G401 (cell line): ENCODE measurements at places on chromosomes 7 and 10. TPM values are rescaled to one million over a fixed set of nuclear protein-coding genes. Genes with fewer than 3 reads are reported as not detected.

AGBL3 gene
- 0.25 and 0.27 TPM in 2 replicates for total RNA-seq

DNA sequence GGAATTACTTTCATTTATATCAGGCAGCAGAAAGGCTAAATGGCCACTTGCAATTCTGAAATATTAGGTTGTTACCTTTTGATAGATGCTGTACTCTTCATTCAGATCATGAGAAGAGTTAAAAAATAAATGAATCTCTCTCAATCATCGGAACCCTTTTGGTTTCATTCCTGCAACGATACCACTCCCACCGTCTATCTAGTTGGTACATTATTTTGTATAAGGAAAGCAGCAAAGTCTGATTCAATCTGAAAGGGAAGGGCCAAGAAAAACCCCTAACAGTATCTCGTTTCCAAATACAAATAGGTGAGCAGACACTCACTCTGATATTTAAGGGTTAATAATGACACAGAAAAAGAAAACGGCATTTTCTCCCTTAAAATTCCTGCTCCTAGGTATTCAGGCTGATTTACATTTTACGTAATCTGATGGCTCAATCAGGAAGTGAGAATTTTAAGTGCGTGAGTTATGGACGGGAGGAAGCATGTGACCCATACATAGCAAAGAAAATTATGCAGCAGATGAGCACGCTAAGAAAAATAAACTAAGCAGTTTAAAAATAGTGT lies 209.4 kb upstream of the KLF14 start:
- no peak for DNase-seq

DNA sequence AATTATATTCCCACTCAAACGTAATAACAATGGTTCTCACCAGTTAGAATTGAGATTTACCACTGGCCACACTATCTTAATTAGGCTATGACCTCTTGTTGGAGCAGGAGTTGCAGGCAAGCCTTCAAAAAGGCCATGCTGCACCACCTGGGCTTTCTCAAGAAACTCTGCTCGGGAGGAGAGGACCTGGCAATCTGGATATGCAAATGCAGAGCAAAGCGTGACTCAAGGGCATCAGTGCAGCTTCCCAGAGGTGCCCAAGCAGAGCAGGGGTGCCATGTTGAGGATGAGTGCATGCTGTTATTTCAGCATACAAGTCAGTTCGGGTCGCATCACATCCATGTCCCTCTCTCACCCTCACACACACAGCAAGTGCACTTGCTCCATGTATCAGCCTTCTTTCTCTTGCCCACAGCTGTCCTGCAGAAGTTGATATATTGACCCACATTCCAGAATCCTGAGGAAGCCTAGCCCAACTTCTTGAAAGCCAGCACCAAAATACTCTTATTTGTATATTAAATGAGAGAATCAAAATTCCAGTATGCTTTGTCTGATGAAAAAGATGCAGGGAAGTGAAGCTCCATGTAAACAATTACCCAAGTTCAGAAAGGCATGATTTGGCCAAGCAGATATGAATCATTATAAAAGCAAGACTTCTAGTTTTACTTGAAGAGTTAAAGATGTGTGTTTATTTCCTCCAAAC lies 55.7 kb upstream of the IL6 start:
- DNase-seq: no peak

- peak; percentile 21 for DNase-seq
Observed at GRCh38 chr10:111856631-111857030, 326.9 kb downstream of the GPAM start.

- no peak for DNase-seq
Observed at GRCh38 chr7:115117748-115118147, 195.9 kb downstream of the MDFIC start.

DNA sequence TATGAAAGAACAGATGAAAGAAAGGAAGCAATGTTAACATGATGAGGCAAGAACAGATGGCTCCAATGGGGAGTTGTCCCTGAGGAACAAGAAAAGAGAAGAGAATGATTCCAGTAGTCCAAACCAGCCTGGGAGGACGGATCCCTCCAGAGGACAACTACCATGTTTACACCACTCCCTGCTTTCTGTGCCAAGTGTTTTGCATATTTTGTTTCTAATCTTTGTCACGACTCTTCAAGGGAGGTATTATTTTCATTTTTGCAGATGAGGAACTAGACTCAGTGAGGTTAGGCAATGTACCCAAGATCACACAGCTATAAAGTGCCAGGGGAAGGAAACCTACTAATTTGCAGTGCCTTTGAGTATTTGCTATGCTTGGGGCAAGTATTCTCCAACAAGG lies 116.2 kb downstream of the PARP12 start:
- DNase-seq: no peak
